ENCODE measurements at places on chromosomes 11 and 22. TPM values are rescaled to one million over a fixed set of nuclear protein-coding genes. Genes with fewer than 3 reads are reported as not detected.

- no peak for DNase-seq
Measured at GRCh38 chr22:25437414-25438160, 126.9 kb upstream of the GRK3 start.

DNA sequence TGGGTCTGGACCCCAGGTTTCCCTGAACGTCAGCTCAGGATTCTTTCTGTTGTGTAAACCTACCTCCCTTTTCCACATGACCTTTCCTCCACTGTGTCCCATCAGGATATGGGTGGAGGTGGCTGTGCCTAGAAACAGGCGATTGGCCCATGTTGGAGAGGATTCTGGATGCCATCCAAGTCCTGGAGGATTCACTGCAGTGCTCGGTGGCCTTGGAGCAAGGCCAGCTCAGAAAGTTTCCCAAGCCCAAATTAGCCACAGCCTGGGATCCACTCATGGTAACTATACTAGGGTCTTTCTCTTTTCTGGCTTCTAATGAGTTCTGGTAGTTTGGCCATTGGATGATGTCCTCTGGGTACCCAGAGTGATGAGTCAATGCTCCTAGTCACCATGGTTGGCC, 141.6 kb downstream of the SNX19 start:
- no peak for DNase-seq

GRCh38 chr11:44621140-44621681, 55.7 kb downstream of the CD82 start:
- DNase-seq, result peak; percentile 87

DNA sequence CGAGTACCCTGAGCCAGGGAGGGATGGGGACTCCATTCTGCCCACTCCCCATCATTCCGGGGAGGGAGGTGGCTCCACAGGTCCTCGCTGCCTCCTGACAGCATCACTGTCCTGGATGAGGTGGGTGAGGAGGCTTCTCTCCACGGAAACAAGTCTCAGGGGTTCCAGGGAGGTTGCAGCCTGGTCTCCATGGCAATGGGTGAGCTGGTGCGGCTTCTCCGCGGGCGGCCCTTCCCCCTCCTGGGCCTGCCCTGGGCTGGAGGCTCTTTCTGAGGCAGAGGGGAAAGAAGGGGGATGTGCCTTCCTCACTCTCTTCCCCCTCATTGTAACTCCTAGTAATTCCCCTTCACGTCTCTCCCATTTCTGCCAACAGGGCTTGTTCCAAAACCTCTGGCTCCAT, 37.1 kb upstream of the PARVG start:
- no peak for DNase-seq

- peak; percentile 43 for DNase-seq
Measured at GRCh38 chr11:133714471-133715375, 130.6 kb downstream of the SPATA19 start.

DNA sequence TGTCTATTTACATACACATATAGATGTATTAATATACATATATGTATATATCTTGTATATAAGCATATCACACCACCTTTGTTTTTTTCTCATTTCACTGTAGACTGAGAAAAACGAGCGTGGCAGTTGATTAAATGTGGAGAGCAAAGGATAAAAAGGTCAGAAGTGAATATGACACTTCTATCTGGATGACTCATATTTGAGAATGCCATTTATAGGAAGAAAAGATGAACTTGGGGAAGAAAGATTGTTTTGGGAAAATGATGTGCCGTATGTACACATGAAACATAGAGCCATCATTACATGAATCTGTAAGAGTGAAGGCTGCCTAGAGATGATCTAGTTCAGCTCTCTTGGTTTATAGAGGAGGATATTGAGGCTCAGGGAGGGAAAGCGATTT, 28.7 kb downstream of the AMOTL1 start:
- no peak for DNase-seq

GRCh38 chr11:45959851-45960250, 37.4 kb downstream of the LARGE2 start:
- DNase-seq, result no peak

DNA sequence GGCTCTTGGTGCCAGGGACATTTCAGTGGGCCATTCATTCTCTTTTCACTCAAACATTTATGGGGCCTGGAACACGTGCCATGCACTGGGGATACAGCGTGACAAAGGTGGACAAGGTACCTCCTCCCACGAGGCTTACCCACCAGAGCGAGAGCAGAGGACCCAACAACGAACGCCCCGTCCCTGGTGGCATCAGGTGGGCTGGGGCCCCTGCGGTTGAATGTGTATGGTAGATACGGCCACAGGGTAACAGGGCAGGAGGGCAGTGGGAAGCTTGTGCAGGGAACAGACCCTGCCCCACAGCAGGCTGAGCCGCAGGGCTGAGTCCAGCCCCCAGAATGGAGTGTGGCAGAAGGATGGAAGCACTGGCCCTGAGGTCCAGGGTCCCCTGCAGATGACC, 81.1 kb downstream of the LRRC32 start:
- no peak for DNase-seq

DNA sequence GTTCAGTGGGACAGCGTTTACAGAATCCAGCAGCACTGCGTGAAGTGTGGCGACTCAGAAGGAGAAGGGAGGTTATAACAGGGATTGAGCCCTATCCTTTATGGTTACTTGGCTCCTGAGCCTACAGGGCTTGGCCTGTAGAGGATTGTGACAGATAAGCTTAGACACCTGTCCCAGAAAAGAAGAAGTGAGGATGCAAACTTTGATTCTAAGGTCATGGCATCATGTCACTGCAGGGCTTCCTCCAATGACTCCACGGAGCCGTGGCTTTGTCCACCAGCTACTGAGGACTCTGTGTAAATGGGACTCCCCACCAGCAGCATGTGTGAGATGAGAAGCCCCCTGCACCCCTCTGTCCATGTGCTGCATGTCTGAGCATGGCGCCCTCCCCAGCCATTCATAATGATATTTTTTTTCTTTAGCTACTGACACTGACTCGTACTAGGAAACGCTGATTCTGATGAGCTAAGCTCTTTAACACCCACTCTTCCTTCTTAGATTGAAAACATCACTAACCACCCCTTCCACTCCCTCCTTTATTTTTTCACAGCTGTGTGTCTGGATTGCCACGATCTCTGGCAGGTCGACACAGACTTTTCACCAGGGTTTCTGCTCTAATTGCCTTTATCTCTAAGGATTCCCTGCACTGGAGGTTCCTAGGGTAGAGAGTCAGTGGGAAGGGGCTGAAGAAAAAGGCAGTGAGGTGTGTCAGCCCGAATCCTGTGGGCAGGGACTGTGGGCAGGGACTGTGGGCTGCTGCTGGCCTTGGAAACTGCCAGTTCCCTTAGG, 65.5 kb upstream of the TTC12 start:
- no peak for DNase-seq

- no peak for DNase-seq
Measured at GRCh38 chr11:32391956-32392553, 43.3 kb downstream of the WT1 start.

GRCh38 chr11:45110562-45110961, 35.9 kb upstream of the PRDM11 start:
- peak; percentile 92 for DNase-seq

- DNase-seq, result peak; percentile 45
Measured at GRCh38 chr22:40533712-40534378, 102.7 kb downstream of the MRTFA start.

- peak; percentile 8 for DNase-seq
Measured at GRCh38 chr11:67732045-67732787, 57.8 kb upstream of the ALDH3B2 start.

GRCh38 chr11:59186130-59186594, 14.2 kb downstream of the DTX4 start:
- peak; percentile 65 for DNase-seq

- DNase-seq, result no peak
Measured at GRCh38 chr11:105000167-105000566, 22.8 kb downstream of the CASP5 start.

GRCh38 chr11:48109046-48109666, 107.5 kb upstream of the OR4B1 start:
- peak; percentile 62 for DNase-seq

GRCh38 chr22:31230871-31231621, 18.9 kb downstream of the LIMK2 start:
- DNase-seq, result peak; percentile 71

DNA sequence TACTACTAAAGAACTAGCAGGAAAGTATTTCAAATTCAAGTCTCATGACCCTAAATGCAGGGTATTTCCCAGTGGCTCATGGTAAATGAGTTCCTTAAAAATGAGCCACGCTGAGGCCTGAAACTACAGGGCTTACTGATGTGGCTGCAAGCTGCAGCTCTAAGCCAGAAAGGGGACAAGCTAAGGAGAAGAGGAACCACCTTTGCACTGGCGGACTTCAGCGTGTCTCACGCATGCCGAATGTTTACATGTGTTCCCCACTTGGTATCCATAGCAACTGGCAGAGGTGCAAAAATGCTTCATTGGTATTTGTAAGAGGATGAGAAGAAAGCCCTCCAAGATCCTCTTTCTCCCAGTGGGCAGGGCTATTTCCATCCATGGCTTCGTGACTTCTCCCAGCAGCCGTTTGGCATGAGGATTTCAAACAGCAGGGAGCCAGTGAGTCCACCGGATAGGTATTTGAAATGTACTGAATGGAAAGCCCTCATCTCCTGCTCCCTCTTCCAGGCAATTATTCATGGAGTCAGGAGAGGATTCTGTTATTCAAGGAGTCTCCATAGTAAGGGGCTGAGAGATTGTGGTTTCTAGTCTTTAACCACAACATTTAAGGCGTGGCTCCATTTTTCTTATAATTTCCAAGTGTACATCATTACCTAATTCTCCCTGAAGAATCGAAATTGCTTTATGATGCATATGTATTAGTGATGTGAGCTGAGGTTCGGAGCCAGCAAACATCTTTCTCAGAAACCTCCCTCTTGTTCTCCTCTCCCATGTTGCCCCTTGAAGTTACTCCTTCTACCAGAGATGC, 55.3 kb upstream of the CD44 start:
- peak; percentile 98 for DNase-seq

DNA sequence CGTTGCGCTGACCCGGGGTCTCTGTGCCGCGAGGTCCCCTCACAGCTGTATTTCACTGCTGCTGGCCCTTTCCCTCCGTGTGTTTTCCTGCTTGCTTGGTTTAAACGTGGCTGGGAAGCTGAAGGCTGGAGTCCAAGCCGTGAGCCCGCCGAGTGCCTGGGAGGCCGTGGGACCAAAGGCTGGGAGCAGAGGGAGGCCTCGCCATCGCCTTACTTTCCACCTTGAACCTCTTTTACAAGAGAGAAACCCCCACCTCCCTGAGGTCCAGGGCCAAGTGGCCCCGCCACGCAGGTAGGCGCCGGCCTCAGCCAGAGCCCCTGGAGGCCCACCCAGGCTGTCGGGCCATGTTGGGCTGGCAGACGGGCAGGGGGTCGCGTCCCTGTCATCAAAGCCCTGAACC, 411.6 kb downstream of the TBC1D22A start:
- no peak for DNase-seq

GRCh38 chr11:31246451-31247165, 122.9 kb downstream of the DCDC1 start:
- DNase-seq, result peak; percentile 47

- no peak for DNase-seq
Measured at GRCh38 chr22:35547987-35548721, 7.5 kb downstream of the RASD2 start.

- DNase-seq, result peak; percentile 27
Measured at GRCh38 chr11:20388096-20389055, 860 bp downstream of the PRMT3 start.

DNA sequence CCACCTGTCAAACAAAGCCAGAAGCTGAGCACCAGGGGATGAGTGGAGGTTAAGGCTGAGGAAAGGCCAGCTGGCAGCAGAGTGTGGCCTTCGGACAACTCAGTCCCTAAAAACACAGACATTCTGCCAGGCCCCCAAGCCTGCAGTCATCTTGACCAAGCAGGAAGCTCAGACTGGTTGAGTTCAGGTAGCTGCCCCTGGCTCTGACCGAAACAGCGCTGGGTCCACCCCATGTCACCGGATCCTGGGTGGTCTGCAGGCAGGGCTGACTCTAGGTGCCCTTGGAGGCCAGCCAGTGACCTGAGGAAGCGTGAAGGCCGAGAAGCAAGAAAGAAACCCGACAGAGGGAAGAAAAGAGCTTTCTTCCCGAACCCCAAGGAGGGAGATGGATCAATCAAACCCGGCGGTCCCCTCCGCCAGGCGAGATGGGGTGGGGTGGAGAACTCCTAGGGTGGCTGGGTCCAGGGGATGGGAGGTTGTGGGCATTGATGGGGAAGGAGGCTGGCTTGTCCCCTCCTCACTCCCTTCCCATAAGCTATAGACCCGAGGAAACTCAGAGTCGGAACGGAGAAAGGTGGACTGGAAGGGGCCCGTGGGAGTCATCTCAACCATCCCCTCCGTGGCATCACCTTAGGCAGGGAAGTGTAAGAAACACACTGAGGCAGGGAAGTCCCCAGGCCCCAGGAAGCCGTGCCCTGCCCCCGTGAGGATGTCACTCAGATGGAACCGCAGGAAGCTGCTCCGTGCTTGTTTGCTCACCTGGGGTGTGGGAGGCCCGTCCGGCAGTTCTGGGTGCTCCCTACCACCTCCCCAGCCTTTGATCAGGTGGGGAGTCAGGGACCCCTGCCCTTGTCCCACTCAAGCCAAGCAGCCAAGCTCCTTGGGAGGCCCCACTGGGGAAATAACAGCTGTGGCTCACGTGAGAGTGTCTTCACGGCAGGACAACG, 11.7 kb downstream of the CXCR5 start:
- peak; percentile 33 for DNase-seq

GRCh38 chr11:87878373-87878825, 296.8 kb downstream of the RAB38 start:
- DNase-seq, result peak; percentile 54

DNA sequence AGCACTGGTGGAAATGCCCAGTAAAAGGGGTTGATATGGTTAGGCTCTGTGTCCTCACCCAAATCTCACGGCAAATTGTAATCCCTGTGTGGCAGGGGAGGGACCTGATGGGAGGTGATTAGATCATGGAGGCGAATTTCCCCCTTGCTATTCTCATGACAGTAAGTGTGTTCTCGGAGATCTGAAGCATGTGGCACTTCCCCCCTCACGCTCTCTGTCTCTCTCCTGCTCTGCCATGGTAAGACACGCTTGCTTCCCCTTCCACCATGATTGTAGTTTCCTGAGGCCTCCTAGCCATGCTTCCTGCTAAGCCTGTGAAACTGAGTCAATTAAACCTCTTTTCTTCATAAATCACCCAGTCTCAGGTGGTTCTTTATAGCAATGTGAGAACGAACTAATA, 37.4 kb downstream of the PACSIN2 start:
- no peak for DNase-seq

- DNase-seq, result peak; percentile 89
Measured at GRCh38 chr11:60924110-60924905, at the start of gene TMEM132A. TMEM132A (plus strand) TSS chr11:60924460; CDS start chr11:60924634, 174 bp downstream.

MMP7 gene
- total RNA-seq, result 9.5 TPM

XKR3 gene
- total RNA-seq, result not detected

CABP4 gene
- 1.1 TPM for total RNA-seq

ZDHHC24 gene
- total RNA-seq, result 5.3 TPM

CLCF1 gene
- total RNA-seq, result 5.3 TPM

TRIM49 gene
- total RNA-seq, result not detected

RIMBP3B gene
- total RNA-seq, result 0.72 TPM

ISX gene
- not detected for total RNA-seq

RIMBP3C gene
- not detected for total RNA-seq

TSKU gene
- total RNA-seq, result 14.6 TPM

OR51B2 gene
- 1.0 TPM for total RNA-seq

RIBC2 gene
- 1.6 TPM for total RNA-seq

MS4A4A gene
- 2.9 TPM for total RNA-seq

TXNRD2 gene
- total RNA-seq, result 15.0 TPM

Measured in tongue (tissue), 3 donors.